Eye (tissue), 1 donor: ENCODE measurements at places on chromosomes 13 and 19.

DNA sequence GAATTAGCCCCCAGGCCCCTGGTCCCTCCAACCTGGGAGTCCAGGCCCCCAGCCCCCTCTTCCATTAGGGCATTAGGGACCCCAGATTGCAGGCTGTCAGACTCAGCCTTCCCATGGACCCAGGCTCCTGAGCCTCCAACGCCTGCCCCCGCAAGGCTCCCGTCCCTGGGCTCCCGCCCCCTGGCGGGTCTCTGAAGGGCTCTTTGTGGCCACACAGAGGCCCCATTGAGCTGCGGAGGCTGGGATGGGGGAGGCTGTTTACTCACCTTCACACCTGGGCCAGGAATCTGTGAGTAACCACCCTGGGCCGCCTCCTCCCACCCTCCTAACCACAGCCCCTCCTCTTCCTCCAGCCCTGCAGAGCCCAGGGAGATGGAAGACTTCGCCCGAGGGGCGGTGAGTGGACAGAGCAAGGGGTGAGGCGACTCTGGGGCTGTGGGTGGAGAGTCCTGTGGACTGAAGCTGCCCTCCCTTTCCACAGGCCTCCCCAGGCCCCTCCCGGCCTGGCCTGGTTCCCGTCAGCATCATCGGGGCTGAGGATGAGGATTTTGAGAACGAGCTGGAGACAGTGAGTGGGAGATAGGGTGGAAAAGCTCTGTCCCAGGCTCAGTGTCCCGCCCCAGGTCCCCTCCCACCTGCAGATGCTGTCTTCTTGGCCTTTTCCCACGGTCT lies 4.9 kb downstream of the ARHGEF1 start:
- no peak for DNase-seq

GRCh38 chr13:112737294-112737693 lies 47.5 kb downstream of the ATP11A start:
- DNase-seq: no peak

- DNase-seq: no peak
Observed at GRCh38 chr13:51501592-51502152, 48.8 kb upstream of the INTS6 start.

GRCh38 chr19:30864391-30865215 lies 484.6 kb downstream of the TSHZ3 start:
- no peak for DNase-seq

- no peak for DNase-seq
Observed at GRCh38 chr13:113901231-113901630, 37.4 kb upstream of the GAS6 start.

GRCh38 chr19:14081797-14082674 lies 3.5 kb downstream of the C19orf67 start:
- DNase-seq: no peak

GRCh38 chr19:18167011-18167410 lies 6.6 kb upstream of the IFI30 start:
- no peak for DNase-seq

DNA sequence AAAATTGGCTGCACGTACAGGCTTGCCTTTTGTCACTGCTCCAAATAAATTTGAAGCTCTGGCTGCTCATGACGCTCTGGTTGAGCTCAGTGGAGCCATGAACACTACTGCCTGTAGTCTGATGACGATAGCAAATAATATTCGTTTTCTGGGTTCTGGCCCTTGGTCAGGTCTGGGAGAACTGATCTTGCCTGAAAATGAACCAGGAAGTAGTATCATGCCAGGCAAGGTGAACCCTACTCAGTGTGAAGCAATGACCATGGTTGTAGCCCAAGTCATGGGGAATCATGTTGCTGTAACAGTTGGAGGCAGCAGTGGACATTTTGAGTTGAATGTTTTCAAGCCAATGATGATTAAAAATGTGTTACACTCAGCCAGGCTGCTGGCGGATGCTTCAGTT lies 16.1 kb upstream of the AKAP11 start:
- no peak for DNase-seq

- no peak for DNase-seq
Observed at GRCh38 chr13:30731361-30732045, 3.8 kb upstream of the ALOX5AP start.

DNA sequence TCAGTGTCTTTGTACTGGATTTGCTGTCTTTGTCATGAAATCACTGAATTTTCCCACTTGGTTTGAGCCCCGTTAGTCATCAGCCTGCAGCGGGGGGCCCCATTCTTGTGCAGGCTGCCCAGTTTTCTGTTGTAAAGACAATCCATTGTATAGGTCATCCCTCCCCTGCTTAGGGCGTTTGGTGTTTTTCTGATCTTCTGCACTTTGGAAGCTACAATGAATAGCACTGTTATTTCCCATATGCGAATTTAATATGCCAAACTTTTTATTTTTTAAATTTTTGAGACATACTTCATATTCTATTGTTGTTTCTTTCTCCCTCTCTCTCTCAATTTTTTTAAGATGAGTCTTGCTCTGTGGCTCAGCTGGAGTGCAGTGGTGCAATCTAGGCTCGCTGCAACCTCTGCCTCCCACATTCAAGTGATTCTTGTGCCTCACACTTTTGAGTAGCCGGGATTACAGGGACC lies 9.0 kb downstream of the SLC27A1 start:
- DNase-seq: no peak
